Activated CD4-positive, alpha-beta memory T cell treated with anti-CD3 and anti-CD28 coated beads for 36 hours (primary cell): ENCODE measurements at places on chromosomes 2 and 18.

- no peak for DNase-seq
Measured at GRCh38 chr2:46666044-46666679, 186.8 kb downstream of the TMEM247 start.

- no peak for DNase-seq
Measured at GRCh38 chr18:13070460-13070859, 79.3 kb downstream of the CEP192 start.

GRCh38 chr2:133434959-133435668, 133.1 kb downstream of the NCKAP5 start:
- no peak for DNase-seq

- DNase-seq, result no peak
Measured at GRCh38 chr2:35530615-35531135, 824.9 kb upstream of the CRIM1 start.

DNA sequence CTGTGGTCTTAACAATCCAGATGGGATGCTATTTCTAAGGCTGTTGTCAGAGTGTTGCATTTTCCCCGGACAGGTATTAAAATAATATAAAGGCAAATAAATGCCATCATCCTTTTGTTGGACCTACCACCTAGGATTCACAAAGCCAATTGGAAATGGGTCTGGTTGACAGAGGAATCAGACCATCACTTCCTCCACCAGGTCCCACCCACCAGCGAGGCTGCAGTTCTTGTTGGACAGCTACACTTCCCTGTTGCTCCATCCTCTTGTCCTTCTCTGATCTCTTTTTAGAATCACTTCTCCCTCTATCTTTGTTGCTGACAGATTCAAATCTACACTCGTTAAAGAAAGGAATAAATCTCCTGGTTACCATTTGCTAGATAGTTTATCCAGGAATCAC, 1.1 kb downstream of the TMEM169 start:
- DNase-seq, result peak; percentile 29

DNA sequence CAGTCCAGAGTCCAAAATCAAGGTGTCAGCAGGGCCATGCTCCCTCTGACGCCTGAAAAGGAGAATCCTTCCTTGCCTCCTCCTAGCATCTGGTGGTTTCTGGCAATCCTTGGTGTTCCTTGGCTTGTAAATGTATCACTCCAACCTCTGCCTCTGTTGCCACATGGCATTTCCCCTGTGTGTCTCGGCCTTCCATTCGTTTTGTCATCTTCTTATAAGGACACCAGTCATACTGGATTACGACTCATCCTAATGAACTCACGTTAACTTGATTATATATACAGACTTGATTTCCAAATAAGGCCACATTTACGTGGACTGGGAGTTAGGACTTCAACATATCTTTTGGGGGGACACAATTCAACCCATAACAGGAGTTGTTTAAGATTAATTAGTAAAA, 15.8 kb downstream of the PMAIP1 start:
- DNase-seq, result no peak

GRCh38 chr2:204282525-204282924, 262.8 kb upstream of the PARD3B start:
- no peak for DNase-seq

- no peak for DNase-seq
Measured at GRCh38 chr2:170092436-170093060, 85.4 kb upstream of the MYO3B start.

GRCh38 chr2:120586507-120587278, 149.0 kb upstream of the GLI2 start:
- DNase-seq, result no peak

GRCh38 chr2:127065299-127065939, 41.5 kb downstream of the BIN1 start:
- DNase-seq, result no peak
